Astrocyte (in vitro differentiated cells and primary cell): ENCODE measurements at places on chromosomes 1 and 21.

- no peak for DNase-seq
Measured at GRCh38 chr1:41431490-41432350, 52.8 kb downstream of the EDN2 start.

DNA sequence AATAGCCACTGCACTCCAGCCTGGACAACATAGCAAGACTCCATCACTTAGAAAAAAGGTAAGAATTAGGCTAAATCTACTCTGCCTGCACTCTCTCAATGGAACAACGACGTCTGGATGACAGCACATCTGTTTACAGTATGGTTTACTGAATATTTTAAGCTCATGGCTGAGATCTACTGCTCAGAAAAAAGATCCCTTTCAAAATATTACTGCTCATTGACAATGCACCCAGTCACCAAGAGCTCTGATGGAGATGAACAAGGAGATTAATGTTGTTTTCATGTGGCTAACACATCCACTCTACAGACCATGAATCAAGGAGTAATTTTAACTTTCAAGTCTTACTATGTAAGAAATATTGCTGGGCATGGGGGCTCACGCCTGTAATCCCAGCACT, 58.0 kb downstream of the SLC27A3 start:
- no peak for DNase-seq

GRCh38 chr1:201958348-201958747, 3.0 kb downstream of the TIMM17A start:
- no peak for DNase-seq

DNA sequence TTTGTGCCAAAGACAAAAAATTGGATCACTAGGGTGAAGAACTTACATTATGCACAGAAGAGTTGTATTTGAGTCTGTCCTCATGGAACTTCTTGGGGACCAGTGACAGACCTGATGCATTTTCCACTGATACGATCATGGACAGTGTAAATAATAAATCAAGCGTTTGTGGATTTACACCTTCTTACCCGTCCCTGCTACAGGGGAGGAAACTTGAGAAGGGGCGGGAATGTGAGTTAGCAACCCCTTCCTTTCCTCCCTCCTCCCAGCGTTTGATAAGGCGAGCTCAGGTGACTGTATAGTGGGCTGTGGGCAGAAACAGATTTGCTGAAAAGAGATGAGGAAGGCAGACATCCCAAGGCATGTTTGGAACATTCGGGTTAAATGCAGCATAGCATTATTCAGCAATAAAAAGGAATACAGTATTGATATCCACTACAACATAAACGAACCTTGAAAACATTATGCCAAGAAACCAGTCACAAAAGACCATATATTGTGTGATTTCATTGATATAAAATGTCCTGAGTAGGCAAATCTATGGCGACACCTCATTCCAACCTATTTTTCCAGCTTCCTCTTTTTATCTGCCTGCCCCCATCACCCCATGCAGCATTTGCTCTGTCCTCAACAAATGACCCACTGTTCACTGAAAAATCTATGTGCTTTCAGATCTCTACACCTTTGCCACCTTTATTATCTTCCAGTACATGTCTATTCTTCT, 128.7 kb downstream of the ZZZ3 start:
- DNase-seq, result no peak

DNA sequence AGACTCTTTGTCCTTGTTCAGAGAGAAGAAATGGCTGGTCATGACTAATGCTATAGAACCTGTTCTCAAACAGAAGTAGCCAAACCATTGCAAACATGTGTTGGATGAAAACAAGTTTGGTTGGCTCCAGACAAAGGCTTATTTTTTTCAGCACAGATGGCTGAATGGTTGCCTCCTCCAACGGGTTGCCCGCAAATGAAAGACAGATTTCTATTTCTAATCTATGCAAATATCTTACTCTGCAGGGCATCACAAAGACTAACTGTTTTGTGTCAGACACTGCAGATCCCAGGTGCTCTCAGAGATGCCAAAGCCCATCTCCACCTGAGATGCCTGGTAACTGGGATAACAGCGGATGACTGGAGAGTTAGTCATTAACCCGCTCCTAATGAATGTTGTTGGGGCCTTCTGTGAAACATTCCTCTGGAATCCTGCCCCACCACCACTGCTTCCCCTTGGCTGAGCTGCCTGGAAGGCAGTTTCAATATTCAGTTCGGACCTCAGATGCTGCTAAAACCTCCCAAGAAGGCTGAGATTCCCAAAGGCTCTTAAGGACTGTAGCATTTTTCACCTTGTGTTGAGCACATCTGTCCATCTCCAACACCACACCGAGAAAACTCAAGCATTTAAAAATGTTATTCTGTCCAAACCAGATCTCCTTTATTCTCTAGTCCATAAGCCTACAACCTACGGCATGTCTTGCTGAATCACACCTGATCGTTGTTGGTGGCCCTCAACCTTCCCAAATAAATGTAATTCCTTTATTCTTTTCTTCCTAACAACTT, 104.4 kb downstream of the PTPN14 start:
- peak; percentile 97 for DNase-seq

DNA sequence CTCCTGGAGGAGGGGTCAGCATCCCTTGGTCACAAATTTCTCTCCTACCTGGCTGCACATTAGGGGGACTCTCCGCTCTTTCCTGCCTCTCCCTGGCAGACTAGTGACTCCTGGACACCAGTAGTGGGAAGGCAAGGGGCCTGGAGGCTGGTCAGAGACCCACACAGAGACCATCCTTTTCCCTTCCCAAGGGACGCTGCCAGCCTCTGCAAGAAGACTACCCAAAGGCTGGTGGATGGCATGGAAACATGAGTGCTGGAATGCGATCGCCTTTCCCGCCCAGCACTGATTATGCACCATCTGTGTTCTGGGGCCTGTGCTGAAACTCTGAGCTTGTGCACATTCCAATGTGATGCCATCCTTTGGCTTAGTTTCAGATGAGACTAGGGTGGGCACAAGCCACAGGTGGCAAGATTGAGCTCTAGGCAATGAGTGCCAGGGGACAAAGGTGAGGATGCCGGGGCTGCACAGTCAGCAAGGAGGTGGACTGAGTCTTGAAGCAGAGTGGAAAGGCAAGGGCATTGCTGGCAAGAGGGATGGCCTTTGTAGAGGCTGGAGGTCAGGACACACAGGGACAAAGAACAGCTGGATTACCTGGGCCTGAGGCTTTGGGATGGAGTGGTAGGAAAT, 12.6 kb upstream of the EPS8L3 start:
- no peak for DNase-seq

GRCh38 chr1:168035345-168035744, 98.5 kb upstream of the MPC2 start:
- no peak for DNase-seq

GRCh38 chr1:25567710-25568089, 24.3 kb downstream of the LDLRAP1 start:
- DNase-seq, result no peak

GRCh38 chr1:94643819-94644218, 102.3 kb upstream of the F3 start:
- no peak for DNase-seq

- no peak for DNase-seq
Measured at GRCh38 chr1:229884765-229885164, 182.3 kb upstream of the GALNT2 start.

DNA sequence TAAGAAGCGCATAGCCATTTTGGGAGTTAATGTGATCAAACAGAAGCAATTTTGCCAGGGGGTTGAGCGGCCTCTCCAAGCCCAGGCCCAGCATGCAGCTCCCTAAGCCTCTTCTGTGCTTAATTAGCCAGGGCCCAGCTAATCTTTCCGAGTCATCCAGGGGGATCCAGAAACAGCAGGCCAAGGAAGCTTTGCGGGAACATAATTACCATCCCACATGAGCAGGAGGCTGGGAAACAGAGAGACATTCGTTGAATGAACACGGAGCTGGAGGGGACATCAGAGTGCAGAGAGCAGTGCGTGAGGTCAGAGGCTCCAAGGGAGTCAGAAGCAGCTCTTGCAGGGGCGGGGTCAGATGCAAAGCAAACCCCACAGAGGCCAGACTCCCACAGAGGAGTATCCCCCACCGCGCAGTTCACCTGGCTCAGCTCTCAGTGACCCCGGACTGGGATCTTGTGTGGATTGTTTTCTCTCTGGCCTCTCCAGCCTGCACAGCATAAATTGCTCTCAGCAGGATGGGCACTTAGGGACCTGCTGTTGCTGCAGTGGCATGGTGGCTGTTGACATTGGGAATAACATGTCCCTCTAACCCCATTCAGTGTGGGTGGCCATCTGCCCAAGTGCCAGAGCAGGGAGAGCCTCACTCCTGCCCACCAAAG, 657.4 kb downstream of the AJAP1 start:
- DNase-seq, result no peak

DNA sequence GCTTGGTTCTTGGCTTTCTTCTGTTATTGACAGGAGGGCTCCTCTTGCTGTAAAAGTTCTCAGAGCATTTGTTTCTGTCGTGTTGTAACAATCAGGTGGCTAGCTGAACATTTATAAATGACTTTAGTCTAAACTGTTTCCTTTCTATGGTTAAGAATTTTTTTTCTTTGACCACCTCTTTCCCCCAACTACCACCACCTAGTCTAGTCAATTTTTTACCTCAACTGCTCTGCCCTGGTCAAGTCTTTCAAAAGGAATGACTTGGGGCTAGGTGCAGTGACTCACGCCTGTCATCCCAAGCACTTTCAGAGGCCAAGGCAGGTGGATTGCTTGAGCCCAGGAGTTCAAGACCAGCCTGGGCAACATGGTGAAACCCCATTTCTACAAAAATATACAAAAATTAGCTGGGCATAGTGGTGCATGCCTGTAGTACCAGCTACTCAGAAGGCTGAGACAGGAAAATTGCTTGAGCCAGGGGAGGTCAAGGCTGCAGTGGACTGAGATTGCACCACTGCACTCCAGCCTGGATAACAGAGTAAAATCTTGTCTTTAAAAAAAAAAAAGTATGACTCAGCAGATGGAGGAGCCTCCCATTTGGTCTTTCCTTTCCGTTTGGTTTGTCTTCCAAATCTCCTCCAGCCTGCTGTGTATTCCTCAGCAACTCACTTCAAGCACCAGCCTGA, 40.7 kb downstream of the MAP3K21 start:
- DNase-seq, result peak; percentile 39

GRCh38 chr1:117674521-117675400, 68.9 kb downstream of the TENT5C start:
- DNase-seq, result peak; percentile 16

GRCh38 chr1:40880813-40881549, 18.8 kb upstream of the CITED4 start:
- no peak for DNase-seq

DNA sequence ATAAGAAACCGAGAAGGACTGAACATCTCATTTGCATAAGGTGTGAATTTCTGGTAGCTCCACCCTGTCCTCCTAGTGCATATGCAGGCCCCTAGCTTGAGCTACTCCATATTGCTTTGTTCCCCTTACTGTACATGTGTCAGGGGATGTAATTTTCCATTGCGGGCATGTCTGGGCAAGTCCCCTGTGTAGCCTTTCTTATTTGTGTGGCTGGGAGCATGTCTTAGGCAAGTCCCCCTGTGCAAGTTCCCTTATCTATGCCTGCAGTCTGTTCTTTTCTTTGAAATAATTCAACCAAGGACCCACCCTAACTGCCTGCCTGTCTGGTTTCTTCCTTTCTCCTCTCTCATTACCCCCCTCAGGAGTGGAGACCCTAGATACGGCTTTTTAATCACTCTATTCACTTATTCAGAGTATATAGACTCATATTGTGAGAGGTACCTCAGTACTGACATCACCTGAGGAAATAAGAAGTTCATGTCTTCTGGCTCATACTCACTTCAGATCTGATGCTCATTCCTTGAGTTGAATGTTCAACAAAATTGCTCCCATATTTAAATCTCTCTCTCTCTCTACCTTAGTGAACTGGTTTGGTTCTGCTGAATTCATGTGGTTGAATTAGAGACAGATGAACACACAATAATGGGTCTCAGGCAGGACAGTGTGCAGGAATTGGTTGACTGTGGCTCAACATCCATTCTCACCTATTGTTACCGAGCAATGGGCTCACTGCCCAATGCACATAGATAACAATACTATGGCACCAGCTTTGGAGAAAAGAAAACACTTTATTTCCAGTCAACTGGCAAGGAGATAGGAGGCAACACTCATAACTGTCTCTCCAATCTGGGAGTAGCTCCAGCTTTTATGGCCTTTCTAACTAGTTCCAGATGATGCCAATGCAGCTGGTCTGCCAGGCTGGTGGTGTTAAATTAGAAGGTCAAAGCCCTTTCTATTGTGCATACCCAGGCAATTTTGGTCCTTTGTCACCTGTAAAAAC, 27.9 kb upstream of the NPL start:
- DNase-seq, result no peak

- DNase-seq, result peak; percentile 100
Measured at GRCh38 chr1:230104395-230105244, 37.6 kb downstream of the GALNT2 start.

DNA sequence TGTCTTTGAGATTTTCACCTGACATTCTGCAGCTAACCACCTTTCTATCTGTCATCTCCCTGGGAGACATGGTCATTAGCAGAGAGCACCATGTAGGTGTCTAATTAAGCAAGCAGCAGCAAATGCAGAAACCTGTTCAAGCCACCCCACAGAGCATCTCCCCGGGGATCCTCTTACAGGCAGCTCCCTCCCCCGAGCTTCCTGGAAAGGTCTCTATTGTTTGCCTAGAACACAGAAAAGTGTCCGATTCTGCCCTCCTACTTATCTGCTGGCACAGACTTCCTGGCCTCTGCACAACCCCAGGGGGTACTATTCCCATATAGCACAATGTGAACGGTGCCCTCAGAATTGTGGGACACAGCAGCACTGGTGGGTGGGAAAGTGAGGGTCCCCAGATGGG, 46.1 kb downstream of the PLEKHA6 start:
- no peak for DNase-seq

DNA sequence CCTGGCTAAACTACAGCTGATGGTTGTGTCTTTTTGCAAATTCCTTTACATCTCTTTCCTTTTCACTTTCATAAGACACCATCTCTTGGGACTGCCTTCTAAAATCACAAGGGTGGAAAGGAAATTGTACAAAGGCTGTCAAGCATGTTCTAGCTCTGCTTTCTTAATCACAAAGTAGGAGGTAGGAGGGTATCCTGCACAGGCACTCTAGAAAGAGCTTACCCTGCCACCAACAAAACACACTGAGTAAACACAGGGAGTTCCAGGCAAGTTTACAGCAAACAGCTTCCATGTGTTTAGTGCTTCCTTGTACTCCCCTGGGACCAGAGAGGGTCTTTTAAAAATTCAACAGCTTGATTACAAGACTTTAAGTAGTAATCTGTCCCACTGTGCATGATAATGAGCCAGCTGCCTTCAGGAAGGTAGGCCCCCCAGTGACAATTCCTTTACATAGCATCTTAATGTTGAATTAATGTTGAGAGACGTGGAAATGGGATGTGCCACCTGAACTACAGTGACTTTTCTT, 2.4 kb downstream of the PLPP3 start:
- no peak for DNase-seq

DNA sequence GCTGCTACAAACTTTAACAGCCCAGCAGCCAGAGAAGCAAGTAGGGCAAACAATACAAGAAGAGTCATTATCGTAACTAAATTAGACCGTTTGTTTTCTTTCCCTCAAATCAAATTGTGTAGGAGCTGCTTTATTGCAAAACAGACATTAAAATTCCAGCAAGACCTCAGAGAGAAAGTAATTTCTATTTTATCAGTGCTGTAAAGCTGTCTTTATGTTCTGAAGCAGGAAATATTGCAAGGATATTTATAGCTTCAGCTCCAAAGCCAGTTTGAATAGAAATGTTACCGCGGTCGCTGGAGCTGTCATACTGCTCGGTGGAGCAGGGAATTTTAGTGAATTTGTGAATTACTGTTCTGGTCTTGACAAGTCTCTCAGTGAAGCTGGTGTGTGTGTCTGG, 503.8 kb upstream of the PLXNA2 start:
- DNase-seq, result no peak

GRCh38 chr1:213914392-213914791, 73.4 kb upstream of the PROX1 start:
- no peak for DNase-seq

- DNase-seq, result no peak
Measured at GRCh38 chr1:117107364-117107763, 14.2 kb downstream of the TRIM45 start.
